ENCODE measurements at places on chromosomes 12 and 14. TPM values are rescaled to one million over a fixed set of nuclear protein-coding genes. Genes with fewer than 3 reads are reported as not detected.

The KERA gene
- not detected for total RNA-seq

The EXOC3L4 gene
- total RNA-seq: not detected

- no peak for DNase-seq
Measured at GRCh38 chr12:119829439-119829838, 47.7 kb downstream of the CIT start.

- no peak for DNase-seq
Measured at GRCh38 chr12:30853561-30854133, 72.9 kb upstream of the TSPAN11 start.

GRCh38 chr14:68951800-68952530 is 27.1 kb downstream of the ACTN1 start:
- peak; percentile 89 for DNase-seq

DNA sequence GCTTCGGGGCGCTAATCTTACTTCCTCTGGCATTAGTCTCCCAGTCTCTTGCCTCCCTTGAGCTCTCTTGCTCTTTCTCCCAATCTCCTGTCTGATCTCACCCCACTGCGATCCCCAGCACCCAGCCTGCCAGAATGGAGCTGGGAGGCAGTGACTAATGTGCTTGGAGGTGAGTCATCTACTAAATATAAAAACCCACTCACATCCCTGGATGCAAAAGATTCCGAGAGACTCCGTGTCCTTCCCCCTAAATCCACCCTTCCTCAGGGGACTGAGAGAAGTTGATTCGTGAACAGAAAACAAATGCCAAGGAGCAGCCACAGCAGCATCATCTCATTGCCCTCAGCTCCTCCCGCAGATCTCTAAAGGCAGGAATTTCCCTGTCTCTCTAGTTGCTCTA is 45.7 kb upstream of the KCNA5 start:
- no peak for DNase-seq

- DNase-seq: no peak
Measured at GRCh38 chr14:34766060-34766459, 51.7 kb upstream of the CFL2 start.

DNA sequence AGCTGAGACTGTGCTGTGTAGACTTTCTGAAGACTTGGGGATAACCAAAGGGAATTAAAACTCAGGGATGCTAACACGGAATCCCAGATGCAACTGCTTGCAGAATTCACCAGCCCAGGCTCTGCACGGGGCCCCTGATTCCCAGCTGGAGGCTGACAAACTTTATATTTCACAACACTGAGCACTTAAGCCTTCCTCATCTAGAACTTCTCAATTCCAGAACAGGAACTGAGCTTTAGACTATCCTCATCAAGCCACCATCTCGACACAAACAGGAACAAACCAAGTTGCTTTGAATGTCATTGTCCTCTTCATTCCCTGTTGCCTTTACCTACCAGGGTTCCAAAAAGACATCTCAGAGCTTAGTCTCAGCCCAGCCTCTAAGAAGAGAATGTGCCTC is 22.2 kb downstream of the CCDC63 start:
- DNase-seq: no peak

DNA sequence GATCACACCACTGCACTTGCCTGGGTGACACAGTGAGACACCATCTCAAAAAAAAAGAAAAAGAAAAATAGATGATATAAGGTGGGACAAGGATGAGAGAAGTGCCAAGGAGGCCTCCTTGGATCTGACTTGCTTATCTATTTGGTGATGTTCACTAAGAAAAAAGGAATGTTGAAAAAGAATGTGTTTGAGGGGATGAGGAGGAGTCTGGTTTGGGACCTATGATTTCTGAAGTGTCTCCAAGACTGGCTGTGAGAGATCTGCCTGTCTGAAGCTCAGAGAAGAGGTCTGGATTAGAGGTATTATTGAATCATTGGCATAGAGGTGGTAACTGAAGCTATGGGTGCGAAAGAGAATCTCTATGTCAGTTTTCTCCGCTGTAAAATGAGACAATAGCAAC is 42.8 kb downstream of the BCAT1 start:
- no peak for DNase-seq

- DNase-seq: no peak
Measured at GRCh38 chr14:102793531-102794328, 16.5 kb downstream of the TRAF3 start.

- DNase-seq: no peak
Measured at GRCh38 chr14:88379706-88380343, 5.6 kb upstream of the SPATA7 start.

GRCh38 chr14:104639885-104640548 is 35.4 kb upstream of the TMEM179 start:
- peak; percentile 89 for DNase-seq

DNA sequence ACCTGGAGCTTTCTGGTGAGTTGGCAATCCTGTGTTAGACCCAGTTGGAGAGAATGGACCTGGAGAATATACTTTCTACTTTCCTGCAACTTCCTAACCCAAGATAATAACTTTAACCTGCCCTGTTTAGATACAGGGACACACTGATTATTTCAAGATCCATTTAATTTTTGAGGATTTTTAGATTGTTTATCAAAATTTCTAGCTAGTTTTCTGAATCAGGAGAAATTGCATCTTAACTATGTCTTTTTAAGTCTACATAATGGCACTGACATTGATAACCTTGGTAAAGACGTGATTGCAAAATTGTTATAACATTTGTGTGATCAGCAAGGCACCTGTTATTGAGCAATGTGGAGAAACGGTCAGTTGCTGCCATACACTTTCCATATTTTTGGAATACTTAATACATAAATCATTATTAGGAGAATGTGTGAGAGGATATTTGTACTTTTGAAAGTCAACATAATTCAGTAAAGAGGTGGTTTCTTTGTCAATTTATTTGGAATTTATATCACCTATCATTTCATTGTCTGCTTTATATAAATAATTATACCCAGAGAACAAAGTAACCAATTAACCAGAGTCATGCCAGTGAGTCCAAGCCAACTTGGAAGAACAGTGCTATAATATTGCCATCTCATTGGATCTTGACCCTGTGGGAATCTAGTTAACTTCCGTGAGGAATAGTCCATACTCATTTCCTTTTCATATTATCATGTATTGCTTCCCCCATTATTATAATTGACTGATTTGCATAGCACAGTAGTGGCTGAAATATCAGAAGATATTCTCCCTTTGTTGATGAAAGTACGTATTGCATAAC is 28.4 kb downstream of the NFYB start:
- no peak for DNase-seq

GRCh38 chr14:36511981-36512584 is 7.9 kb downstream of the NKX2-1 start:
- DNase-seq: no peak

DNA sequence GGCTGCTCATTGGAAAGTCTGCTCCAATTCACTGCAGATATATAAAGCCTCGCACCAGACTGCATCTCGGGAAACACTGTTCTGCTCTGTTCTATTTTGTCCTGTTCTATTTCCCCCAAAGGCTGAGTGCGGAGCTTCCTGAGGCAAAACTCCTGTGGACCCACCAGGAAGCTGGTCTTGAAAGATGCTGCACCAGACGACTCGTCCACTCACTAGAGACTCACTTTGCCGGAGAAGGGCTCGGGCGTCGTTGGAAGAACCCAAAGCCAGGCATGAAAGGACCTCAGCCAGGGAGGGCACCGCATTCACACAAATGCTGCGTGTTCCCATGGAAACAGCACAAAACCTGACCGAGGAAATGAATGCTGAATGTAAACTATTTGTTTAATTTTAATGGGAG is 331.2 kb upstream of the SFSWAP start:
- DNase-seq: no peak

GRCh38 chr12:55037351-55037987 is 17.7 kb downstream of the NEUROD4 start:
- no peak for DNase-seq

GRCh38 chr12:110822821-110823415 is 23.9 kb upstream of the CCDC63 start:
- DNase-seq: no peak

DNA sequence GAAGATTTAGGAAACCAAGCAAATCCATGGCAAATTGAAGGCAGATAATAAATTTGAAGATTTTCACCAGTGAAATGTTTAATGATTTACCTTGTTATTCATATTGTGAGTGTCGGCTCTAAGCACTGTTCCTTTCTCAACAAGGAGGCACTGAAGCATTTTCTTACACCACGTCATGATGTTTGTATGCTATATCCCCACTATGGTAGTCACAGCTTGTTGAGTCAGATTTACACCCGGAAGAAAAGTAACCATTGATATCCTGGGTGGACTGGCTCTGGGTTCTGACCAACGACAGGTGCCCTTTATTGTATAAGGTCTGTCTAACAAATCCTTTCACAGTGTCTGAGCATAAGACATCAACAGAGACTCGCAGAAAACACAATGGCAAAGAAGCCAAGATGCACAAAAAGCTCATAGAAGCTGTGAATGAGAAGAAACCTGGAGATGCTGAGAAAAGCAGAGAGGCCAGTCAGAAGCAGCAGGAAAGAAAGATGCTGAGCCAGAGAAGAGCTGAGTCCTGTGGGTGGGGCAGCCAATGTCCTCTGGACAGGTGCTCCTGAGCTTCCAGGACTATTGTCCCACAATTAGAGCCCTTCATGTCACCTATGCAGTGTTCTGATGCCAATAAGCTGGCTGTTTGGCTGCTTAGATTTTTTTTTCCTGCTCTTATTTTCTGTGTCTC is 49.7 kb upstream of the ARHGAP5 start:
- no peak for DNase-seq

- DNase-seq: no peak
Measured at GRCh38 chr14:75542588-75543091, 20.4 kb downstream of the BATF start.

DNA sequence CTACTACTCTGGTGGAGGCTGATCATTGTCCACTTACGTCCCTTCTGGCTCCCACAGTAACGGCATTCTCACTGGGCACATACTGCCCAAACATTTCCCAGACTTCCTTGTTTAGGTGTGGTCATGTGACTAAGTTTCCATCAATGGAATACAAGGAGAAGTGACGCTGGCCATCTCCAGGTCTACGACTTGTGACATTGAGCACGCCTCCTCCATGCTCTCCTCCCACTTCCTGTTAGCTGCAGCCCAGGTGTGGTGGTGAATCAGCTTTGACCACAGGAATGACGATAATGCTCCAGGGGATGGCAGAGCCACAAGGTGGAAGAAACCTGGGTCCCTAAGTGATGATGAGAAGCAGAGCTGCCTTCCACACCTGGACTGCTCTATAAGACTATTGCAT is 6.0 kb upstream of the SLC24A4 start:
- no peak for DNase-seq

GRCh38 chr12:1797011-1797901 is 23.1 kb upstream of the LRTM2 start:
- peak; percentile 89 for DNase-seq

DNA sequence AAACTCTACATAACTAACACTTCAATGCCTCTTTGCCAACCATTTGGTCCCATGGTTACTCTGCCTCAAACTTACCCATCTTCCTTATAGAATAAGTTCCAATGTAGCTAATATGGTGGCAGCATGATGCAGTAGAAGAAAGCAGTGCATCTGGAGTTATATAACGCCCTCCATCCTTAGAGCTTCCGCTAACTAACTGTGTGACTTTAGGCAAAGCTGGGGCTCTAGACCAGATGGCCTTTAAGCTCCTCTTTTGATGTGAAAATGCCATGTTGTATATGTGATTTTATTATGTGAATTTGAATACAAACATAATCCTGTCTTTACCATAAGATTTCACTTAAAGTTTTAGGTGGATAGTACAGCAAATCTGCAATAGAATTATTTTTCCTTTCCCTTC is 6.1 kb downstream of the ABCD2 start:
- DNase-seq: no peak

Data from chondrocyte (in vitro differentiated cells).